Cerebellar nuclear complex (tissue), 1 donor: ENCODE measurements at places on chromosomes 16 and 17.

- no peak for DNase-seq
These were observed 400 bp downstream of the HCFC1R1 start for GRCh38 chr16:3023415-3023668.

DNA sequence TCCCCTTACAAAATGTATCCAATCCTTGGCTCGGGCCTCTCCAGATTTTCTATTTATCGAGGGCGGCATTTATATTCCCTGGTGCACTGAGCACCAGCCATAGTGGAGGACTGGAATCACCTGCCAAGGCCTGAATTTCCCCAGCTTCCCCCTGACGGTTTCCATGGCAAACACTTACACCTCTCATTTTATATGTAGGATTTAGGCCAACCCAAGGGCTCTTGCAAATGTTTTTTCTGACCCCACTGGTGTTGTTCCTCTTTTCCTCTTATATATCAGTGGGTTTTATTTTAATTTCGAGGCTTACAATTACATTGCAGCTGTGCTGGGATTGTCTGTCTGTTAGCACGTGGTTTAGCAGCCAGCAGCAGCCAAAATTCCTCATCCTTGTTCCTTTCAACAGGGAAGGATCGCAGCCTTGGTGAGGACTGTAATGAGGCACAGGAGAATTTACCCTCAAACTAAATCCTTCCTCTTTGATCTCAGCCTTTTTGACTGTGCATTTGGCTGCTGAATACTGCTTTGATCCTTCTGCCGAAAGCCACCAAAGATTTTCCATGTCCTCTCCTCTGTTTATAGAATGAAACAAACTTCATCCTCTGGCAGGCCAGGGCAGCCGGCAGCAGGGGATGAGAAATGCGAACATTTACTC lies 26.5 kb upstream of the CES5A start:
- DNase-seq = no peak

DNA sequence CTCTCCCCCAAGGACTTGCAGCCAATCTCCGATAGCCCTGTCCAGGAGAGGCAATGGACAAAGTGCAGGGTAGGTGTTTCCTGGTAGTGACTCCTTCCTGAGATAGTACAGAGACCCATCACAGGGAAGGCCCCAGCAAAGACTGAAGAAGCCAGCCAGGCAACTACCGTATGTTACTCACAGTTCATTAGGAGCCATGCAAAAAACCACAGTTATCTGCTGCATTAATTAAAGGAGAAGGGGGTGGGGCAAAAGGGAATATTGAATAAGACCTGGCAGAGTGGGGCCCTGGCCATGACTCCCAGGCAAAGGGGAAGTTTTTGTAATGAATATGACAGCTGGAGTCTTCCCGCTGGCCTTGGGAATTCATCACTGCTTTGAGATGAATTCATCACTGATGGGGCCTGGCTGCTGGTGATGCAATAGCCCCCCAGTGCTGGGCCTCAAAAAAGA lies 2.5 kb upstream of the SLC13A2 start:
- no peak for DNase-seq

DNA sequence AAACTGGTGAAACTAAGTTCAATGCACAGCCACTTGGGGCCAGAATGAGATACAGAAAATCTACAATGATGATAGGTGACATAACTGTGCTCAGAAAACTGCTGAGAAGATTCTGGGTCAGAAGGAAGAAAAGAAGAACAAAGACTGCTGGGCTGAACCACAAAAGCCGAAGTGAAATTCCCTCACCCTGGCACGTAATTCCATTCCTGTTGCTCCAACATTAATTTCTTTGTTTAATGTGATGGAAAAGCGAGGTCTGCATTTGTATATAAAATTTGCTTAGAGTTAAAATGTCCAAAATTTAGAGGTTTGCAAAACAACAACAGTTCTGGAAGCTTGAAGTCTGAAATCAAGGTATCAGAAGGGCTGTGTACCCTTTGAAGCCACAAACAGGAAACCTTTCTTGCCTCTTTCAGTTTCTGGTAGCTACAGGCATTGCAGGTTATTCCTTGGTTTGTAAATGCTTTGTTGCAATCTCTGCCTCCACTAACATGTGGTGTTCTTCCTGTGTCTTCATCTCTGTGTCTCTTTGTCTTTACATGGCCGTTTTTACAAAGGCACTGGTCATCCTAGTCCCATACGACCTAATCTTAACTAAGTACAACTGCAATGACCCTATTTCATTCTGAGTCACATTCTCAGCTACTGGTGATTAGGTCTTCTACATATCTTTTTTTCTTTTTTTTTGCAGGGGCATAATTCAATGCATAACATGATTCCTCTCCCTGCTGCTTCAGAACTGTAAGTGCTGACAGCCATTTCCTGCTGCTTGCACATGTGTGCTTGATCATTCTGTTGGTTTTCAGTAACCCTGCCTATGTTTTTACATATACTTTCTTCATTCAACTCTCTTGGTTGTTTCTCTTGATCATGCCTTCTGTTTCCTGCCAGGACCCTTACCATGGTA lies 603.0 kb upstream of the CDH8 start:
- no peak for DNase-seq

DNA sequence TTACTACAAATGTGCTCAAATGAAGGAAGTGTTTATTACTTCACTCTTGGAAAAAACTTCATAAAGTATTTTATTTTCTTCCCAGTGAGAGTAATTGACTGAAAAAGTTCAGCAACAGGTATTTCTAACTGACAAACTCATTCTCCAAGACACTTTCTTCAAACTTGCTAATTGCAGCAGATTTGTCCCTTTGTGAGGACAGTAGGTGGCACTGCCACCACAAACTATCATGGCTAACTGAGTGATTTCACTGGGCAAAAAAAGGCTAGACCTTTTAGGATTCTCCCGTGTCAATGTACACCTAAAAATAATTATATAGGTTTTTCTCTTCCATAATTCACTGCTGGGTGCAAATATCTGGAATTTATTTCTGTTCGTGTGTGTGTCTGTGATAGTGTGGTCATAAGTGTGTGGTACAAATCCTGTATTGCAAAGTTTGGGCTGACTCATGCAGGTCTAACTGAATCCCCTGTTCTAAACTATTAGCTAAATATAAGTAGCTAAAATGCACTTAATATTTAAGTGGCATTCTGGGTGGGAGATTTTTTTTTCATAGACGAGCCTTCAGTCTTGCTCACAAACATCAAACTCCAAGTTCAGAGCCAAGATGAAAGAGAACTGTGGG lies 3.9 kb downstream of the HS3ST3A1 start:
- no peak for DNase-seq
